ENCODE measurements at places on chromosomes 6 and 20.

DNA sequence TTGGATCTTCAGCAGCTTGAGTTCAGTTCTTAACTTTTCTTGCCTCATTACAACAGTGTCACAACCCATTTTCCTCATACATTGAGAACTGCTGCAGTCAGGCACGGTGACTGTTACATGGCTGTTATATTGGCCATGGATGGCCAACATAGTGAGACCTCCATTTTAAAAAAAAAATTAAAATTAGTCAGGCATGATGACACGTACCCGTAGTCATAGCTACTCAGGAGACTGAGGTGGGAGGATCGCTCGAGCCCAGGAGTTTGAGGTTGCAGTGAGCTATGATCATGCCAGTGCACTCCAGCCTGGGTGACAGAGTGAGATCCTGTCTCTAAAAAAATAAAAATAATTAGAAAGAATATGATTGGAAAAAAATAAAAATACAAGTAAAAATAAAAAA lies 9.9 kb upstream of the MMP24 start:
- no peak for DNase-seq

GRCh38 chr6:108250240-108250866 lies 10.5 kb downstream of the SNX3 start:
- no peak for DNase-seq

- DNase-seq, result no peak
Measured at GRCh38 chr6:113018351-113019151, 671.4 kb downstream of the RFPL4B start.

- DNase-seq, result no peak
Measured at GRCh38 chr6:56017198-56017597, 141.8 kb upstream of the BMP5 start.

DNA sequence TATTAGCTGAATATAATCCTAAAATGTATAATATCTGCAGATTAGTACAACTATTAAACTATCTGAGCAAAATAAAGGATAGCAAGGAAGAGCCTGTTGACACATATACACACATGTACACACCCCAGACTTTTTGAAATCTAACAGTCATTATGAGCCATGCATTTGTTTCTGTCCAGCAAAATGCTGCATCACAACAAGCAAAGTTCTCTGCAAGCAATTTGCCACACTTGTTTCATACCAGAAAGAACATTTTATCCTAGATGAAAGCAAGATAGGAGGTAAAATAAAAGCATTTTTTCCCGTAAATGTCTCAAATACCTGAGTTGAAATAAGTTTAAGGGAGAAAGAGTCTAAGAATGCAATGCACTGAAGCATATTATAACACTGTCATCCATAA lies 145.2 kb downstream of the COL21A1 start:
- DNase-seq, result no peak

- no peak for DNase-seq
Measured at GRCh38 chr20:23060629-23061028, 11.2 kb upstream of the THBD start.

- DNase-seq, result no peak
Measured at GRCh38 chr20:33236351-33236750, 555 bp downstream of the BPIFA1 start.

DNA sequence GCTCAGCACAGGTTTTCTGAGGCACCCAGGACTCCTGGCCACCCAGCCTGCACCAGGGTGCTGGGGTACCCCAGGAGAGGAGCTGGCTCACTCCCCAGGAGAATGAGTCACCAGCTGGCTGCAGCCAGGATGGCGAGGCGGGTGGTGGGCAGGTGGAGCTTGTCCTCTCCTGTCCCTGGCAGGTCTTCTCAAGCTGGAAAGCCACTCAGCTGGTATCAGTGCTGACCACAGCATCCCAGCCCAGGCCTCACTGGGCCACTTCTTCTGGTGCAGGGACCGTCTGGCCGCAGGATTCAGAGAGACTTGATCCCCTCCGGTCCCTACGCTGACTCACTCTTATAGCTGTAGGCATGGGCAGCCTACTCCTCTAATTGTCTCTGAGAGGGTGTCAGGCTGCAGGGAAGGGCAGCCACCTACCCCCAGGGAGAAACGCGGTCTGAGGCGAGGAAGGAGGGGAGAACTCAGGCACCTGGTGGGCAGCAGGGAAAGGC lies 22.2 kb downstream of the TFEB start:
- no peak for DNase-seq

- DNase-seq, result peak; percentile 87
Measured at GRCh38 chr6:106519460-106520394, 109.6 kb downstream of the RTN4IP1 start.

GRCh38 chr6:75209184-75209723 lies 3.4 kb upstream of the COL12A1 start:
- no peak for DNase-seq

DNA sequence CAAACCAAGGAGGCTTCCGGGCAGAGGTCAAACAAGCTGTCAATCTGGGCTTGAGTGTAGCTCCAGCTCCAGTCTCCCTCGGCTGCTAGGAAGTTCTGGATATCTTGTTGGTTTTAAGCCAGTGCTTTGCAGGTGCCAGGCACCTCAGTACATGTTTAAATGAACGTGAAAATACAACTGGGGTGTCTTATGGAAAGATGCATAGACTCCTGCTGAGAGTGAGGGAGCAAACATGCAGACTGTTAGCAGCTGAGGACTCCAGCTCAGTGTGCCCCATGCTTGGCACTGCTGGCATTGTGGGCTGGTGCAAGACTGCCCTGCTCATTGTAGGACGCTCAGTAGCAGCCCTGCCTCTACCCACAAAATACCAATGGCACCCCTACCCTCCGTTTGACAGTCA lies 28.5 kb downstream of the ERMARD start:
- DNase-seq, result no peak

- DNase-seq, result no peak
Measured at GRCh38 chr6:21648475-21649050, 55.0 kb downstream of the SOX4 start.

DNA sequence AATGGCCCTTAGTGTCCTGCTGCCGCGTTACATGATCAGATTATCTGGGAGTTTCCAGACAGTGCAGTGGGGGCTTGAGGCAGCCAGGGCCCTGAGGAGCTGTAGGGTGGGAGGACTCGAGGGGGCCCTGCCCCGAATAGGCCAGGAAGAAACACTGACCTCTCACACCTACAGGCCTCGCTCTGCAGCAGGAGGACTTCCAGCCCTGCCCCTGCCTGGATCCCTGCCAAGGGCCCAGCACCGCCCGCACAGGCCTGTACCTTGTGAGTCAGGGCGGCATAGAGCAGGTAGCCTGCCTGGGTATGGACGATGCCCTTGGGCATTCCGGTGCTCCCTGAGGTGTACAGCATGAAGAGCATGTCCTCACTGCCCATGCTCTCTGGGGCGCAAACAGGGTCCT lies 30.1 kb upstream of the APMAP start:
- no peak for DNase-seq

GRCh38 chr20:56735084-56735642 lies 106.1 kb downstream of the TFAP2C start:
- no peak for DNase-seq

DNA sequence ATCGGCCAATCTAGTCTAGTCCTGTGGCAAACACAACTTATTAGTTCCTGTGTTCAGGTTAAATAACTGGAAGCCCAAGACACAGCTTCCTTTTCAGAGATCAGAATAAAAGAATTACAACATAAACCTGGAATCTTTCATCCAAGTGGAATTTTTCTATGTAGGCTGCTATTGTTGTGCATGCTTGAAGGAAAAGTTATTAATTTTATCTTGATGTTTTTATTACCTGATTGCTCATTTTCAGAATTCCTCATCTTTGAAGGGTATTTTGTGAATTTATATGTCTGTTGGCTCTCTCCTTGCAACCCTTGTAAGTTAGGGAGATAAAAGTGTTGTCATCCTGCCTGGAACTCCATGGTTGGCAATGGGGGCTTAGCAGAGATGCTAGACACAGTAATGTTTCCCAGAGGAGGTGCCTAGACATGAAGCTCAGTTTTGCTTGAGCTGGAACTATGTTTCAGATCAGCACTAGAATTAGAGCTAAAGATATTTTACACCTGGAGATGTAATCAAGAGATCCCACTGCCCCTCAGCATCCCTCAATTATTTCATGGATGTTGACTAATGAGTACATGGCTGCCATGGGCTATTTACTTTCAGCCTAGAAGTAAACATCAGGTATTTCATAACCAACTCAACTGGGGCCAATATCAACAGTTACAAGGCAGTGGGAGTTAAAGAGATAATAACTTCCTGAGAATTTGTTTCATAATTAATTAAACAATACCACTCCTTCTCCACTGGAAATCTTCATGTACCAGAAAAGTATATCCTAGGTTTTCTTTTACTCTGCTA lies 367.0 kb upstream of the MARCKS start:
- DNase-seq, result no peak

GRCh38 chr20:15026759-15027158 lies 689.3 kb upstream of the FLRT3 start:
- DNase-seq, result no peak

GRCh38 chr6:48272518-48272917 lies 161.5 kb upstream of the PTCHD4 start:
- DNase-seq, result no peak

- no peak for DNase-seq
Measured at GRCh38 chr6:132400883-132401617, at the start of gene MOXD1. Gene MOXD1, minus strand, starts transcription at chr6:132401475. Its CDS starts 49 bp downstream, at chr6:132401426.

GRCh38 chr20:58618351-58619076 lies 32.6 kb upstream of the STX16 start:
- DNase-seq, result no peak

DNA sequence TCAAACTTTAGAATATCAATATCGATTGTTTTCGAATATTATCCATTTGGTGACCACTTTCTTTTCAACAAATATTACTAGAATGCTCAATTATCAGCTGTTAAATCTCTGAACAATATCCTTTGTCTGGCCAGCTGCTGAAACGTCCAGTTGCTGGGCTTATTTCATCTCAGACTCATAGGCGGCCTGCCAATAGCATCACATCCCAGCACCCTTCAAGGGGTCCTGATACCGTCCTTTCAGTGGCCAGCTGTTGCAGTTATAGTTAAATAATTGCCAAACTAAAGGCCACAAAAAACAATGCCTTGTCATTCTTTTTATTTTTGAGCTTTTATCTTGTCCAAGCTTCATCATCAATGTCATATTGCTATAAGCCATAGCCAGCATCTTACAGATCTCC lies 1006.8 kb upstream of the MANEA start:
- no peak for DNase-seq

DNA sequence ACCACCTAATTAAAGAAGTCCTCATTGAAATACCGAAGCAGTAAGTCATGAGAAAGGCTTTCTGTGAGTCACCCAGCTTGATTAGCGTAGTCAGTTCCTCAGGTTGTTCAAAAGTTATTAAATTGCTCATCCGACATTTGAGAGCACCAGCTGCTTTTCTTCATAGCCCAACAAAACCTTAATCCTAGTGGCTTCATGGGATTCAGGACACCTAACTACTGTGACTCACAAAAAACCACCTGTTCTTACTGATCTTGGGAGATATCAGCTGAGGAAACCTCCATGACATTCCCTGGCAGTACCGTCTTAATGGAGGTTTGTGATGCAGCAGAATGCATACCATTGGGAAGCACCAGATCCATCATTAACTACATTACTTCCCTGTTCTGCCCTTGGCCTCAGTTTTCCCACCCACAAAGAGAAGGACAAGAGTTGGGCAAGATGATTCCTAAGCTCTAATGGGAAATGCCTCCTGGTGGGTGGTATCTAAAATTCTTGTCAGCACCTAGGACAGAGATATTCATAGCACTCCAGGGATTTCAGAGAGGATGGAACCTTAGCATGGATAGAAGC lies 103.8 kb downstream of the KHDC1L start:
- no peak for DNase-seq

GRCh38 chr6:33950472-33950881 lies 146.7 kb upstream of the MLN start:
- no peak for DNase-seq

DNA sequence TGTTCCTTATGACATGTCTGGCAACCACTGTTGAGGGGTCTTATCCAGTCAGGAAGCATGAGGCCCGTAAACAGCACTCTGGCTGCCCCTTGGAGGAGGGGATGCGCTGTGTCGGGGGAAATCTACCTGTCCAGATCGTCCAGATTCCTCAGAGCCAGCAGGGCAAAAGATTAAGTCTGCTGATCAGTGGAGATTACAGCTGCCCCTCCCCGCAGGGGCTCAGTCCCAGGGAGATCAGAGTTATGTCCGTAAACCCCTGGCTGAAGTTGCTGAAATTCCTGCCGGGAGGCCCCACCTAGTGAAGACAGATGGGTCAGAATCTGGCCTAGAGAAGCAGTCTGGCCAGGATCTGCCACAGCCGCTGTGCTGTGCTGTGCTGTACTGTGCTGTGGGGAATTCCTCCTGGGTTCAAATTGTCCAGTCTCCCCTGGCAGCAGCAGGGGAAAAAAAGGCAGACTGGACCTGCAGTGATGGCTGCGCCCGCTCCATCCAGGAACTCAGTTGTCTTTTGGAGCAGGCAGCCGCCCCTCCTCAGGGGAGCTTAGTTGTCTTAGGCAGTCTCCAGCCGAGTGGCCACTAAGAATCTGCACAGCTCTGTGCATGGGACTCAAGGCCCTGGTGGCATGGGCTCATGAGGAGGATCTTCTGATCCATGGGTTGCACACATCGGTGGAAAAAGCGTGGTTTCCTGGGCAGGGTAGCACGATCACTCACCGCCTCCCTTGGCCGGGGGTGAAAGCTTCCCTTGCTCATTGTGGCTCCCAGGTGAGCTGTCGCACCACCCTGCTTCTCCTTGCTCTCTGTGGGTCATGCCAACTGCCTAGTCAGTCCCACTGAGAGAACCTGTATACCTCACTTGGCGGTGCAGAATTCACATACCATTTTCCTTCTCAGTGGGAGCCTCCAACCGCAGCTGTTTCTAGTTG lies 1368.8 kb upstream of the ADGRB3 start:
- no peak for DNase-seq

DNA sequence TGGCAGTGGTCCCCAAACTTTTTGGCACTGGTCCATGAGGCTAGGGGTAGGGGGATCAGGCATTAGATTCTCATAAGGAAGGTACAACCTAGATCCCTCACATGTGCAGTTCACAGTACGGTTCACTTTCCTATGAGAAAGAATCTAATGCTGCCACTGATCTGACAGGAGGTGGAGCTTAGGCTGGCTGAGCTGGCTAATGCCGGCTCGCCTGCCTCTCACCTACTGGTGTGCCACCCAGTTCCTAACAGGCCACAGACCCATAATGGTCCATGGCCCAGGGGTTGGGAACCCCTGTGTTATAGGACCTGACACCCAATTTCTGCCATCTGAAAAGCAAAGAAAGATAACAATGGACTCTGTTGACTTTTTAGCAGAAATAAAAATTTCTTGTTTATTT lies 199.6 kb downstream of the GMPR start:
- peak; percentile 34 for DNase-seq

DNA sequence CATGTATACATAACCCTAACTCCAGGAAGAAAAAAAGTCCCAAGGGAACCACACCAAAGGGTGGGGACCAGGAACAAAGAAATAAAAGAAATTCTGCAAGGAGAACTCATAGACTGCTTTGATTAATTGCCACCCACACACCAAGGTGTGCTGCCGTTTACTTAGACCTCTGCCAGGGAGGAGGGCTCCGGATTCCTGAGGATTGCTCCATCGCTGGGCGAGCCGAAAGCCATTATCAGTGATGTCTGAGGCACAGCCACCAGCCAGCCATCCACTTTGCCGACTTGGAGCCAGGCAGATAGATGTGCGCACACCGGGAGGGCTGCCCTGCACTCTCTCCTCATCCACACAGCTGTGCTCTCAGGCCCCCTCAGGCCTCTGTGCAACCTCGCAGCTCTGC lies 272.7 kb upstream of the FOXQ1 start:
- DNase-seq, result no peak

GRCh38 chr6:16238057-16238962 lies at the start of gene GMPR:
Gene GMPR, plus strand, starts transcription at chr6:16238587. Its CDS starts 107 bp downstream, at chr6:16238694.
- DNase-seq, result peak; percentile 80
